ENCODE measurements at places on chromosomes 6 and 20.

DNA sequence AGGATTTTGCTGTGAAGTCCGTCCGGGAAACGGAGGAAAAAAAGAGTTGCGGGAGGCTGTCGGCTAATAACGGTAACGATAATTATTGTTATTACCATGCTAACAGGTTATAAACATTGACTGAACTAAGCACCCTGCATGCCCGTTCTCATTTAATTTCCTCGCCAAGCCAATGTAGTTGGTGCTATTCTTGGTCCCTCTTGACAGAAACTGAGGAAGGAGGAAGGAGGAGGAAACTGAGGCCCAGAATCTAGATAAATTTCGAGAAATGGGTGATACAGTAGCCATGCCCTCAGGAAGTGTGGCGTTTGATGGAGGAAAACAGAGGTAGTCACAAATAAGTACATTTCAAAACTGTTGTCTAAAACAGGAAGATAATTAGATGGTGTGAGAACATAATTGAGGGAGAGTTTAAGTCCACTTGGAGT lies 474 bp downstream of the TPX2 start:
- no peak for DNase-seq

- no peak for DNase-seq
Observed at GRCh38 chr20:47411161-47411560, 54.7 kb upstream of the ZMYND8 start.

- no peak for DNase-seq
Observed at GRCh38 chr6:104531646-104532045, 328.1 kb downstream of the HACE1 start.

GRCh38 chr6:46796848-46797580 lies 3.8 kb downstream of the MEP1A start:
- DNase-seq = no peak

GRCh38 chr6:55578537-55579363 lies at the start of gene HMGCLL1:
Gene HMGCLL1 (minus strand): TSS chr6:55579192. CDS start chr6:55579055, 137 bp downstream.
- no peak for DNase-seq

GRCh38 chr6:170376386-170377043 lies 70.0 kb downstream of the FAM120B start:
- DNase-seq = no peak

DNA sequence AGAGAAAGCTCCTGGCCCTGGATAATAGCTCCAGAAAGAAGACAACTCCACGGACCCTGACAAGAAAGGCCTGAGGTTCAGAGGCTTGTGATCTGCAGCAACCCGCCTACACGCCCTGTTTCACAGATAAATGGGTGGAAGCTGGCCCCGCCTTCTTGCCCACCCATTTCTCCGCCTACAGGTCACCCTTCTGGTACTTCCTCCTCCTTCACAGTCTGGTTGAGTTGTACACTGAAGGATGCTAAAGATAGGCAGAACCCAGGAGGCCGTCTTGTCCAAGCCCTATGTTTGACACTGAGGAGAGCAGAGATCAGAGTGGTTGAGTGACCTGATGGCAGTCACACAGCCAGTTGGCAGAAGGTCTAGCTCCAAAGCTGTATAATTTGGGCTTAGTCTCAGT lies 34.2 kb upstream of the MDGA1 start:
- DNase-seq = no peak

DNA sequence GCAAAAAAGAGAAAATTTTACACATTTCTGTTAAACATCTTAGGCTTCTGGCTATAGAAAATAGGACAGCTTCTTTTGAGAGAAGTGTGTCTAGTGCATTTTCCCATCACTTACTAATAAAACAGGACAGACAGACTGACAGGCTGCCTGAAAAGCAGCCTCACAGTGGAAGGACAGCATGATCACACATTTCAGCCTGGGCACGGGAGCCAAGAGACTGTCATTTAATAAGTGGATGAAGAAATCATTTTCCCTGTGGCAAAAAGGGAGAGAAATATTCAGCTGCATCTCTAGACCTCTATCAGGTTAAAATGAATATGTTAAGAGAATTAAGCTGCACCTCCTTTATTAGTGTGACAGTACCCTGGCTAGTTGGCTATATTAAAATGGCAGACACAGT lies 960.5 kb downstream of the KIF16B start:
- DNase-seq = no peak

DNA sequence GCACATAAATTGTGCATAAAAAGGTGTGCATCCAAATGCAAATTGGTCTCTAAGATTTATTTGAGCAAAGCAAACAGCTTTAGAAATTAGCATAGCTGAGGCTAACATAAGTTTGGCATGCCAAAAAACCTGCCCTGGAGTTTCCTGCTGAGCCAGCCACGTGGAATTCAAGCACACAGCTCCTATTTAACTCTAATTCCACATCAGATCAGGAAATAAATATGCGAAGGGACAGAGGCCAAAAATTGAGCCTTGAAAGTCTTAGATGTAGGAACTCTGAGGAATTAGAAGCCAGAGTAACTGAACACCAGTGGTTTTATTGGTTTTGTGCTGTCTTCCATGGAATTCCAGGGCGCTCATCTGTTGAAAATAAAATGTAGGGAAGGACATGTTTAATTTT lies 19.6 kb downstream of the SOBP start:
- no peak for DNase-seq

DNA sequence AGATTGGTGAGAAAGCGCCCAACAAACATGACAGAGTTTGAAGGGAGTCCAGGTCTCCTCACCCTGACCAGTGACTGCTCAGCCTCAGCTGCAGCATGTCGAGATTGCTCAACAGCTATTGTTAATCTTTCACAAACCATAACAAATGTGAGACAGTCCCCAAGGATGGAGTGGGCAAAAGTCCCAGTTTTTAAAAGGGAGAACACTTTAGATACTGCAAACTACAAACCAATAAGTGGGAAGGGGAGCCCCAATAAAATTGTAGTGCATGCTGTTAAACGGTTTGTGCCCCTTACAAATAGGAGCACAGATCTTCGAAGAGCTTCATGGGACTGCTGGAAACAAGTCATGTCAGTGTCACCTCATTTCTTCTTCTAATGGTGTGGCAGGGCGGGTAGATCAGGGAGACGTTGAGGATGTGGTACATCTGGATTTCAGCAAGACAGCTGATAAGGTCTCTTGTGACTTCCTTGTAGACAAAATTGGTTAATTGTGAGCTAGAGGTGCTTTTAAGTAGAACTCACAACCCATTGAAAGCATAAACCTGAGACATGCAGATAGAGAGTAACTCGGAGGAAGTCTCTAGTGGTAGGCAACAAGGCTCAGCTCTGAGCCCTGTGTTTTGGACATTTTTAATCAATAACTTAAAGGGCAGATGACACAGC lies 134.0 kb upstream of the ARMC2 start:
- DNase-seq = no peak

DNA sequence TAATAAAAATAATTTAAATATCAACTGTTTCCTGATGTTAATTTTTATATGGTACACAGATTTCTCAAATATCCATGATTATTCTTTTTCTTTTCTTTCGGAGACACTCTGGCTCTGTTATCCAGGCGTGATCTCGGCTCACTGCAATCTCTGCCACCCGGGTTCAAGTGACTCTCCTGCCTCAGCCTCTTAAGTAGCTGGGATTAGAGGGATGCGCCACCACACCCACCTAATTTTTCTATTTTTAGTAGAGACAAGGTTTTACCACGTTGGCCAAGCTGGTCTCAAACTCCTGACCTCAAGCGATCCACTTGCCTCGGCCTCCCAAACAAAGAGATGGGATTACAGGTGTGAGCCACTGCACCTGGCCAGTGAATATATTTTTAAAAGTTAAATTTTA lies 20.5 kb downstream of the ROMO1 start:
- DNase-seq = no peak

DNA sequence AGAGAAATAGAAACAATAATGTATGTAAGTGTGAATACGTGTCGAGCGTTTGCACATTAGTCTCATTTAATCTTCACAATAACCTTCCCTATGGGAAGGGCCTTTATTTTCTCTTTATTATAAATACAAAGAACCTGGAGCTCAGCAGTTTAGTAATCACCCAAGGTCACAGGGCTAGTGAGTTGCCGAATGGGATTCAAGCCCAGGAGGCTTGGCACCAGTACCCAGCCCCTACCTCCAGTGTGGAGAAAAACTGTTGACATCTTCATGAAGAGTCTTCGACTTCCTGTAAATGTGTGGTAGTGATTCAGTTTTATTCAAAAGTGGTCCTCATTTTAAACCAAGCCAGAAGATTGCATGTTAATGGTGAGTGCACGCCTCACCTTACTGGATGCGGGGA lies 162.8 kb downstream of the SCML4 start:
- DNase-seq = no peak

DNA sequence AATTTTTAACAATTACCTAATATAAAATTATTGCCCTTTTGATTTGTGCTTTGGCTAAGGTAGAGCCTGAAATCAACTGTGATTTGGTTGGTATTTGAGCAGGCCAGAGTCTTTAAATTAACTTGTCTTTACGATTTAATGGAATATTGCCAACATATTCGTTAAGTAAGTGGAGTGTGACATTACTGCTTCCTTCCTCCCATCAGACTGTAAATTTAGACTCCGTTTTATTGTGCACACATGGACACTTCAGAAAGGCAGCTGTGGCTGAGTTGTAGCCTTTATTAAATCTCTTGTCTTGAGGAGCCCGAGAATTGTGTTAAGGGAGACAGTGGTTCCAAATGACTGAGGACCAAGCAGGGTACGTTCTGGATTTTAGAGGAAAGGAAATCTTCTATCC lies 57.4 kb downstream of the CAP2 start:
- DNase-seq = no peak

GRCh38 chr6:56683882-56684281 lies 41.2 kb upstream of the DST start:
- DNase-seq = no peak

- DNase-seq = no peak
Observed at GRCh38 chr20:8569766-8570165, 437.7 kb downstream of the PLCB1 start.

DNA sequence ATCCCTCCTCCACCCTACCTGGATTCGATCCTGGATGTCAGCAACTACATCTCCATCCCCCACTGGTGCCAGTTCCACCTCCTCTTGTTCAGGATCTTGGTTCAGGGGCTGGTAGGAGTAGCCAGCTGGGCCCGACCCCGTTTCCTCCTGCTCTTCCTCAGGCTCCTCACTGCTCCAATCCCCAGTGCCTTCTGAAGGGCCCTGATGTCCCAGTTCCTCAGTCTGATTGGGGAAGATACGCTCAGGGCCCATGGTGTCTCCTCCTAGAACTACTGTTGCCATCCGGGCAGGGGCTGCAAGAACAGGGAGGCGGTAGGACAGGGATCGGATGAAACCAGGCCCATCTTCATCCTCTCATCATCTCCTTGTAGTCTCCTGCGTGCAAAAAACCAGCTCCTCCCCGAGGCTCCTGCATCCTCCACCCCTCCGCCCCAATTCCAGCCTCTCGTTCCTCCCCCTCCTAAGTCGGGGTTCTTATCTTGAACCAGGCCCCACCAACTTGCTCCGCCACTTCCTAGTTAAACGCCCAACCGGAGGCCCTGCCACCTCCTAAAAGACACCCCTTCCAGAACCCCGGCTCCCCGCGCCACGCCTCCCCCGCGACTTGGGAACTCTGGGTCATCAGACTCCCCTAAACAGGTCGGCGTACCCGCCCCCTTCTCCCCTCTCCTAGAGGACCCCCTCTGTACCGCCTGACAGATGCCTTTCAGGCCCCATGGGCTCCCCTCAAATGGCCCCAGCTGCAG lies 476 bp downstream of the MEA1 start:
- DNase-seq = no peak

DNA sequence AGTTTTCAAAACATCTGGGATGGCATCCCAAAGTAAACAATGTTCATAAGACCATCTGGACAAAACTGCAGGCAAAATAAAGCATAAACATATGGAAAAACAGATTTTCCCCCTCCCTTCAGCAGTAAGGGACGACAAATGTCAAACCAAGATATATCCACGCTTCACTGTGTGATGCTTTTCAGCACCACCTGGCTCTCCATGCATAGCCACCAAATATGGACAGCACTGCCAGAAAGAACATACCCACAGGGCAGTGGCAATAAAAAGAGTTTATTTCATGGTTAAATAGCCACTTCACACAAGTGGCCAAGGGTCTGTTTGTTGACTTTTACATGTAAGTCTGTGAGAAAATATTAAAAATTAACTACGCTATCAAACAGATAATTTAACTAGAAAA lies 23.1 kb downstream of the USP45 start:
- DNase-seq = no peak

- DNase-seq = no peak
Observed at GRCh38 chr6:163646133-163646532, 231.6 kb downstream of the QKI start.

GRCh38 chr6:153160221-153160620 lies 29.1 kb upstream of the RGS17 start:
- no peak for DNase-seq

GRCh38 chr20:24698706-24699206 lies 229.3 kb downstream of the SYNDIG1 start:
- DNase-seq = no peak

DNA sequence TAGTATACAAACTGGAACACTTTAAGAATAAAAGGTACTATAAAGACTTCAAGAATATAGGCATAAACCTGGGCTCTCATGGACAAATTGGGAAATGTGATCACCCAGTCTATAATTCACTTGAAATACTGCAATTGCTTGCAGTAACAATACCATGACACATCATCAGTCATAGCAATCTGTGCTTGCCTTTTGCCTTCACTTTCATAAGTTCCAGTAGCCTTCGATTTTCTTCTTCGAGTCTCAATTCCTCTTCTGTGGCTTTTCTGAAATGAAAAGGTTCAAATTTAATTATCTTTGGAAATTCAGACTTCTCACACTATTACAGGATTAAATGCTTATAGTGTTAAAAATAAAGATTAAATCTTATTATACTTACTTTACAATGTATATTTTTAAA lies 96.3 kb upstream of the ZBTB24 start:
- no peak for DNase-seq

DNA sequence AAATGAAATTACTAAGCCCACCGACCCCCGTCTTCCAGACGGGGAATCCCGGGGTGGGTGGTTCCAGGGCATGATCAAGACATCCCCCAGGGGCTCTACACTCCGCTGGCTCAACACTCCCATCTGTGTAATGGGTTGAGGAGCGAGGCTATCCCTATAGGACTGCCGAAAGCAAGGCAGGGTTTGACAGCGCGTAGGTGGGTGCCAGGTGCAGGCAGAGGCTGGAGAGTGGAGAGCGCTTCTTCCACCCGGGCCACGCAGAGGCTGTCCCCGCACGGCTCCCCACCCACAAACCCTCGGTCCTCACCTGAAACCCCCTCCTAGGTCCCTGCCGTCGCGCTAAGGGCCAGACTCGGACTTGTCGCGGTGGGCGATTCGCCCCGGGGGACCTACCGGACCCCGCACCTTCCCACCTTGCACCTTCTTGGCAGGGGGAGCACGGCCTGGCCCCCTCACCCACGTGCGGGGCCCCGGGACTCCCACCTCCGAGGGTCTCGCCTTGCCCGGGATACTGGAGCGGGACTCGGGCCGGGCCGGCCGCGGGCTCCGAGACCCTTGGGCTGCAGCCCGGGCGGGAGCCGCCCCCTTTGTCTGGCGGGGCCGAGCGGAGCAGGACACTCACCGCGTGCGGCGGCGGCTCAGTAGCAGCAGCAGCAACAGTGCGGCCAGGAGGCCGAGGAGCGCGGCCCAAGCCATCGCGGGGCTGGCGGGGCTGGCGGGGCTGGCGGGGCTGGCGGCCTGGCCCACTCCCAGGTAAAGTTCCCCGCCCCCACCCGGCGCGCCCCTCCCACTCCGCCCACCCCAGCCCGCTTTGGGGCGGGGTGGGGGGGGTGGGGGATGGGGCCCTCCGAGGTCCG lies at the start of gene PTGIS:
TSS of gene PTGIS (minus strand) at position 717 of the 857 bp plus-strand sequence. CDS start at position 696, 21 bp downstream.
- no peak for DNase-seq

GRCh38 chr6:36350082-36350481 lies 13.4 kb upstream of the BNIP5 start:
- no peak for DNase-seq

GRCh38 chr6:26613689-26614683 lies 17.2 kb downstream of the ABT1 start:
- no peak for DNase-seq

- DNase-seq = no peak
Observed at GRCh38 chr6:118875672-118876071, 18.3 kb upstream of the ASF1A start.
